ENCODE measurements at places on chromosomes 5 and 9.

GRCh38 chr5:122054266-122054665, 23.8 kb downstream of the LOX start:
- DNase-seq: no peak

DNA sequence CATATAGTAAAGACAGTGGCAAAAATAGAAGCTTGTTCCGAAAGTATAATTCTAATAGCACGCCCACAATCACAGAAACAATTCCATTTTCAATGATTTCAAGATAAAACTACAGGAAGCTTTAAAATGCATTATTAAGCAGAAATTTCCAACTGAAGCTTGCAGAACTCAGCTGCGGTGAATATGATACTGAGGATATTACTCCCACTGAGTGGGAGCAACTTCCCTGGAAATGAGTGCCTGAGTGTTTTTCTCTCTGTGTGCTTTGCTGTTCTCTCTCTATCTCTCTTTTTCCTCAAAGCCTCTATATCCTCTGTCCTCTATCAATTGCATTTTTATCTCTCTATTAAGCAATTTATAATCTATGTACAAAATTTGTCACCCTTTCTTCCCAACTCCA, 187.5 kb upstream of the PRDM9 start:
- no peak for DNase-seq

- DNase-seq: no peak
Observed at GRCh38 chr9:87889065-87889881, 6.6 kb downstream of the SPATA31E1 start.

DNA sequence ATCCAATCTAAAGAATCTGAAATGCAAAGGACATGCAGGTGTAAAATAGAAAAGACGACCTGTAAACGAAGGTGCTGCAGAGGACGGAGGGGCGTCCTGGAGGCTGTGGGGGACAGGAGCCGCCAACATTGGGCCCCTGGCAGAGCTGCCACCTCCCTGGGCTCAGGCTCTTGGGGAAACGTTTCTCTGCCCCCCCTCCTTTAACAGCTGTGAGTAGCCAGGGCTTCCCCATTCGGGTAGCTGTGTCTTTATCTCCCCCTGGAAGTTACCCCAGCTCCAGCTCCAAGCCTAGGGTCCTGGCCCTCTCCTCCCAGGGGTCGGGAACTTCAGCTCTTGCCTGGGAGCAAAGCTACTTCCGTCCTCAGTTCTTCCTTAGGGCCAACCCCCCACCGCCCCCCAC, 51.5 kb downstream of the PSD2 start:
- no peak for DNase-seq

DNA sequence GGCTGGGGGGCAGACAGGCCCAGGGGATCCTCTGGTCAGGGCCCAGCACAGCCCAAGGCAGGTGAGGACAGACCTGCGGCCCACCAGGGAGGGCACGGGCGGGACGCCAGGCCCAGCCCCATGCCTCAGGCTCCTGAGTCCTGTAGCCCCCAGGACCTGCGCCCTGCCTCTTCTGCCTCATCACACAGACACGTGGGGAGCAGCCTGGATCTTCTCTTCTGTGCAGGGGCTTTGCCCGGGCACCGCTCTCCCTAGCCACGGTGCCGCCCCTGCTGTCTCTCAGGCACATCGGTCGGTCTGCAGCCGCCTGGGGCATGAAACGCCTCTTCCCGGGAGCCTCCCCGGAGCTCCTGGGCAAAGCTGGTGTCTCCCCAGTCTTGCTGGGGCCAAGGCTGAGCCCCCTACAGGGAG, 40.2 kb upstream of the EGFL7 start:
- no peak for DNase-seq

DNA sequence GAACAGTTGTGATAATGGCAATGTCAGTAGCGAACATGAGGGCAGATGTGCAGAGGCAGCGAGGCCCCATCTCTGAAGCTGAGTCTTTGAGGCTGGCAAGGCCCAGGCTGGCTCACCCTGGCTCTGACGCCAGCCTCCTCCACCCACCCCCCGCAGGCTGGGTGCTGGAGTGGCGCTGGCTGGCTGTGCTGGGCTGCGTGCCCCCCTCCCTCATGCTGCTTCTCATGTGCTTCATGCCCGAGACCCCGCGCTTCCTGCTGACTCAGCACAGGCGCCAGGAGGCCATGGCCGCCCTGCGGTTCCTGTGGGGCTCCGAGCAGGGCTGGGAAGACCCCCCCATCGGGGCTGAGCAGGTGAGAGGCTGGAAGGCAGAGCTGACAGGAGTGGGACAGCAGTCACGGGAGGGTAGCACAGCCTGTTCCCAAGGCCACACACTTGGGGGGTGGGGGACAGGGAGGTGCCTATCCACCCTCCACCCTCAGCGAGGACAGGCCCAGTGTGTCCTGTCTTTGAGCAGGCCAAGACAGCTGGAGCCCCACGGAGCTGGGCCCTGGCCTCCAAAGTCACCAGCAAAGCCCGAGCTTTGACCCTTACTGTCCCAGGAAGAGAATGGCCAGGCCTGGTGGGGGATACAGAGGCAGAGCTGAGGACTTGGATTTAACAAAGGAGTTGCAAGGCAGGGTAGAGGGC, 5.6 kb downstream of the SLC2A8 start:
- no peak for DNase-seq

- peak; percentile 83 for DNase-seq
Observed at GRCh38 chr5:56479696-56480077, 246.6 kb upstream of the ANKRD55 start.

- no peak for DNase-seq
Observed at GRCh38 chr9:7315116-7315515, 484.5 kb downstream of the DMAC1 start.

GRCh38 chr5:9529041-9529480, 16.8 kb downstream of the SEMA5A start:
- DNase-seq: no peak

DNA sequence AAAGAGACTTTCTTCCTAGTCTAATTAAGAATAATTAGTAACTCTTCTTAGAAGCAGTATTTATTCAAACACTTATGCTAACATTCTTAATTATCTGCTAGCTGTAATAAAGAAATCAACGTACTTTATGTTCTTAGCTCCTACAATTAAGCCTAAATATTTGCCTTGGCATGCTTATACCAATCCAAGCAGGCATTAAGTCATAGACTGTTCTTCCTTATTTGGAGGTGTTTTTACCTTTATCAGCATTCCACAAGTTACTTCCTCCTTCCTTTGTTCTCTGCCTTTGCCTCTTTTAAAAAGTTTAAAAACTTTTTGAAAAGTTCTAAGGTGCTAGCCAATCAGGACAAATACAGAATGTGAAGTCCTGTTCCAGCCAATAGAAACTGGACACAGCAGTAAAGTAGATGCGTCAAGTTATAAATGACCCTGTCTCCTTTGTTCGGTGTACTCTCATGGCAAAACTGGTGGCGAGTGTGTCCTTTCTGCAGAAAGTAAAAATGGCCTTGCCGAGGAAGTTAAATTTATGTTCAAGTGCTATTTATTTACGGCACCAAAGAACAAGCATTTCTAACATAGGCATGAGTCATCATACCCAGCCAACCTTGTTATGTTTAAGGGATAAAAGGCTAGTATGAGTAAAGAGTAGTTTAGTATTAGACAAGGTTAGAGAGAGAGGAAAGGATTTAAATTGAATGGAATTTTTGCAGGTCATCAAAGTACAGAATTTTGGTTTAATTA, 58.6 kb downstream of the GPBP1 start:
- DNase-seq: no peak

DNA sequence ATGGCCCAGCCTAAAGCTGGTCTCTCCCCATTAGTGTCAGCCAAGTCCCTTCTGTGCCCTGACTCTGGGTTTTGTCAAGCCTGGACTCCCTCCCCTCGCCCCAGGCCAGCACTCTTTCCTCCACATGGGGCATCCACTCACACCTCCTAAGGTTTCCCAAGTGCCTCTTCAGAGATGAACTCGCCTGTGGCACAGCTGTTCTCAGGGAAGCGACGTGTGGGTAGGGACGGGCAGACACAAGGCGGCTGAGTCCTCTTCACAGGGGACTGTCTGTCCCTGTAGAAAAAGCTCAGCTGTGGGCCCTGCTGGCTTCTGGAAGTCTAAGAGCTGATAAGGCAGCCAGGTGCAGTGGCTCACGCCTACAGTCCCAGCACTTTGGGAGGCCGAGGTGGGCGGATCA, 78.5 kb downstream of the CACNA1B start:
- DNase-seq: no peak

- DNase-seq: no peak
Observed at GRCh38 chr5:165375201-165375600, 1869.8 kb downstream of the MAT2B start.

DNA sequence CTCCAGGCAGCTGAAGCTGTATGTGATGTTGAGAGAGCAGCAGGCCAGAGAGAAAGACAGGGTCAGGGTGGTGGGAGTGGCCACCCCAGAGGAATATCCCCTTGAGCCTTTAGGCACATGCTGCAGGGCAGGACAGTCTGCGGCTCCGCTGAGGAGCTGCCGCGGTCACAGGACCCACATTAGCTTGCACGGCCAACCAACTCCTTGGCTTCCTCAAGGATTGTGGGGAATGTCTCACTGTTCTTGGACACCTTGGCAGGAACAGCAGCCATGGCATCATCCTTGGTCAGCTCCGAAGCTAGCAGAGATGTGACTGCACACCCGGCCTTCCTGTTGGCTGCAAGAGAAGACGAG, 27.8 kb downstream of the PCDHGC5 start:
- no peak for DNase-seq

DNA sequence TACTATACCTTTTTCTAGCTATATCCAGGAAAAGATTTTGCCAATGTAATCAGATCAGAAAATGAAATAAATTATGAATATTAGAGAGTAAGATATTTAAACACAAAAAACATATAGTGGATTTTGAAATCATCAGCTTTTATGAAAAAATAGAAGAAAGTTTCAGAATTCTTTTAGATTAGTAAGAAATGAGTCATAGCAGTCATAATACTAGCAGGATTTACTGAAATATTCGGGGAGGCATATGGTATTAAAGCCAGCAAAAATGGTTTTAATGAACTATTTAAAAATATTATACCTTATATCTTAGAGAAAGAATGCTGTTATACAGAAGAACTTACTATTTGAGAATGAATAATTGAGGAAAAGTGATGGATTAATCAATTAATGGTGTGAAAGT, 303.6 kb upstream of the NUDT12 start:
- DNase-seq: no peak

- DNase-seq: peak; percentile 85
Observed at GRCh38 chr9:131747352-131747751, 7.5 kb upstream of the RAPGEF1 start.

GRCh38 chr5:126044931-126045565, 378.2 kb upstream of the GRAMD2B start:
- DNase-seq: no peak

GRCh38 chr5:65213921-65214525, 267.7 kb downstream of the ADAMTS6 start:
- peak; percentile 49 for DNase-seq

- DNase-seq: no peak
Observed at GRCh38 chr9:37563806-37564513, 12.2 kb downstream of the FBXO10 start.
